ENCODE measurements at places on chromosomes 11 and 22. TPM values are rescaled to one million over a fixed set of nuclear protein-coding genes. Genes with fewer than 3 reads are reported as not detected.

- DNase-seq, result no peak
Observed at GRCh38 chr11:95345651-95346050, 114.6 kb upstream of the SESN3 start.

DNA sequence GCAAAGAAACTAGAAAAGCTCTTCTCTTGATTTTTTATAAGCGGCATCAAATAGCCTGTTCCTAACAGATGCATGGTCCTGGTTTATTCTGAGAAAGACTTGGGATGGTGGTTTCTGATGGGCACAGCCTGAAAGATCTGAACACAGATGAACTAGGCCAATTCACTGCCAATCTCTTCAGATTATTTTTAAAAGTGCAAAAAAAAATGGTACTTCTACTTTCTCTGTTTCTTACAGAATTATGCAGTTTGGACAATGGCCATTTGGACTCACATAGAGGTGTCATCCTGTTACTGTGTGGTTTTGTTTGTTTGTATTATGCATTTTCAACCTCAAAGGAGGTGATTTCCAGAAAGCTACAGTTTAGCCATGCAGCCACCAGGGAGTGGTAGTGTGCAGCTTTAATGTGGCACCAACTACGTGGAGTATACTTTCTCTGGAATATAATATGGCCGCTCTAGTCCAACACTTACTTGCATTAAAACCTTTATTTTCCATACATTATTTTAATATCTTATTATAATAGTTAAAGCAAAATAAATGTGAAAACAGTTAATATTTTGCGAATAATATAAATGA is 469.8 kb upstream of the KIRREL3 start:
- peak; percentile 32 for DNase-seq

GRCh38 chr11:76735841-76736240 is 47.3 kb upstream of the TSKU start:
- no peak for DNase-seq

DNA sequence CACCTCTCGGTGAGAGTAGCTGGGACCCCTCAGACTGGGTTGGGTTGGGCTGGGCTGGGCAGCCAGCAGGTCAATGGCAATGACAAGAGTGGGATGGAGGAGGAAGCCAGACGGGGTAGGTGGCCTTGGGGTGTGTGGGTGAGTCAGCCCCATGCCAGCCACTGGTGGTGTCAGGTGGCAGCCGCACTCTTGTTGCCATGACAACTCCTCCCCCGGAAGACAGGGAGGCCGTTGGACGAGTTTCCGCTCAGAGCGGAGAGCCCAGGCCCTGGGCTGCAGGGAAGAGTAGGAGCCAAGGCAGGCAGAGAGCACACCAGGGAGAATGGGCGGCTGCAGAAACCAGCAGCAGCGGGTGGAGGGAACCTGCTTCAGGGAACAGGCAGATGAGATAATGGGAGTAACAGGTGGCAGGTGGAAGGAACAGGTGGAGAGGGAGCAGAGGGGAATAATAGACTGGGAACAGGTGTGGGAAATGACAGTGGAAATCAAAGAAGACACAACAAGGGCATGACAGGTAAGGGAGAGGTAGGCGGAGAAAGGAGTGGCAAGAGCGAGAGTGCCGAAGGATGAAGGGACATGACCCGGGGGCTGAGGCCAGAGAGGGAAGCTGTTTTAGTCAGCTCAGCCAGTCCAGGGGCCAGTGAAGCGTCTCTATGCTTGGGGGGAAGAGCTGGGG is 8.7 kb downstream of the SPTBN2 start:
- peak; percentile 80 for DNase-seq

- no peak for DNase-seq
Observed at GRCh38 chr11:92688416-92688815, 281.0 kb upstream of the MTNR1B start.

DNA sequence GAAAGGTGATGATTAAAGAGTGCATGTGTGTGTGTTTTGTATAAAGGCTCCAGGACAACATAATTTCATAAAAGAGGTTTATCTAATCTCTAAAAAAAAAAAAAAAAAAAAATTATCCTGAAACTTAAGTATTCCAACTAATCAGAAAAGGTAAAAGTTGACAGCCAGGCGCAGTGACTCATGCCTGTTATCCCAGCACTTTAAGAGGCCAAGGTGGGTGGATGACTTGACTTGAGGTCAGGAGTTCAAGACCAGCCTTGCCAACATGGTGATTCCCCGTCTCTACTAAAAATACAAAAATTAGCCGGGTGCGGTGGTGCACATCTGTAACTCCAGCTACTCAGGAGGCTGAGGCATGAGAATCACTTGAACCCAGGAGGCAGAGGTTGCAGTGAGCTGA is 632.7 kb upstream of the CHORDC1 start:
- no peak for DNase-seq

DNA sequence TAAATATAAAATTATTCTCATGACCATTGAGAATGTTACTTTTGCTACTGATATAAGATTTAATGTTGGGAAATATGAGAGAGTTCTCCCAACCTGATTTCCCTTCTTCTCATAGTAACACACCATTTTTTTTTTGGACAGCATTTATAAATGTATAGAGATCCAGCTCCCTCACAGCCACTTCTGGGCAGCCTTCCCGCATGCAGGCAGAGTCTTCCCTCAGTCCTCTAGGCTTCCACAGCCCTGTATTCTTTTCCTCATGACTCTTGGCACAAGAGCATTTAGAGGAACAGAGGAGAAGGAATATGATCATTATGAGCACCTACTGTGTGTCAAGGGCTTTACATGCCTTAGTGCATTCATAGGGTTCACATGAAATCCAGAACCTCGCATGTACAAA is 9.0 kb downstream of the DTX4 start:
- no peak for DNase-seq

Gene NAALAD2
- 0.59 TPM for total RNA-seq

Gene KDM4E
- not detected for total RNA-seq

Gene OR52I1
- total RNA-seq, result not detected

Gene OR52E8
- not detected for total RNA-seq

Gene PTPRCAP
- 0.39 TPM for total RNA-seq

Gene CTSW
- 8.9 TPM for total RNA-seq

Gene TREH
- total RNA-seq, result not detected

Gene APOL1
- total RNA-seq, result 8.0 TPM
